Germinal center (tissue), 1 donor: ENCODE measurements at places on chromosomes 5 and 9.

- DNase-seq: peak; percentile 93
Measured at GRCh38 chr9:137236238-137236935, 4.7 kb upstream of the TUBB4B start.

DNA sequence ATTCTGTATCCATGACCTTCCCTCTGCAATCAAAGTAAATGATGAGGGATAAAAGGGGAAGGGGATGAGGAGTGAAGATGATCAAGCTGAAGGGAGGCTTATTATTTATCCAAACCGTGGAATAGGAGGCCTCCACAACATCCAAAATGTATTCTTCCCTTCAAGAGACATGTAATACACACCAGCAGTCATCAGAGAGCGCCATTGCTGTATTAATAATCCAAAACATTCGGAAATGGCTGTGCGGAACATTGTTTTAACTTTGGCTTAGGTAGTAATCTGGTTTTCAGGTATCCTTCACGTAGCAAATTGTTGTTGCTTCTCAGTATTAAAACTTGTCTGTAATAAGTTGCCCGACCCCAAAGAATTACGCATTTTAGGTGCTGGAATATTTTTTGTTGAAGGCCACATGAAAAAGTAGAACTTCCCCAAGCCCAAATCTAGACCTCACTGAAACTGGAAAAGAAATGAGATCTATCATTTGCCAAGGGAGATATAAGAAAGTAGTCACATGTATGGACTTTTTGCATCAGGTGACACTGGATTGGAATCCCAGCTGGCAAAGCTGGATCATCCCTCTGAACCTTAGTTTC, 2.6 kb upstream of the BOD1 start:
- DNase-seq: peak; percentile 65

DNA sequence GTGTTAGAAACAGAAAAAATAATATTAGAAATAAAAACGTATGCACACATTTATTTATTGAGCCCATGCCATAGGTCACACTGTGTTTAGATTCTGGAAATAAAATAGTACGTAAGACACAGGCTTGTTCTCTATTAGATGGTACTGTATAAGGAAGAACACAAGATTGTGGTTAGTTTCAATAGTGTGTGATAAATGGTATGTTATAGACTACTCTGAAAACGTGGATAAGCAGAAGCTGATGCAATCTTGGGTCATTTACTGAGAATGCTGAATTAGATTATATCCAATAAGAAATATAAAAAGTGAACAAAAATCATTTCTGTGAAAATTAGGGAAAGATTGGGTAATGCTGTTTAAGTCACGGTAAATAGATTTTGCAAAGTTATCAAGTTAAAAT, 1456.4 kb upstream of the ACO1 start:
- no peak for DNase-seq

GRCh38 chr9:126523611-126524111, 90.1 kb upstream of the LMX1B start:
- DNase-seq: no peak

DNA sequence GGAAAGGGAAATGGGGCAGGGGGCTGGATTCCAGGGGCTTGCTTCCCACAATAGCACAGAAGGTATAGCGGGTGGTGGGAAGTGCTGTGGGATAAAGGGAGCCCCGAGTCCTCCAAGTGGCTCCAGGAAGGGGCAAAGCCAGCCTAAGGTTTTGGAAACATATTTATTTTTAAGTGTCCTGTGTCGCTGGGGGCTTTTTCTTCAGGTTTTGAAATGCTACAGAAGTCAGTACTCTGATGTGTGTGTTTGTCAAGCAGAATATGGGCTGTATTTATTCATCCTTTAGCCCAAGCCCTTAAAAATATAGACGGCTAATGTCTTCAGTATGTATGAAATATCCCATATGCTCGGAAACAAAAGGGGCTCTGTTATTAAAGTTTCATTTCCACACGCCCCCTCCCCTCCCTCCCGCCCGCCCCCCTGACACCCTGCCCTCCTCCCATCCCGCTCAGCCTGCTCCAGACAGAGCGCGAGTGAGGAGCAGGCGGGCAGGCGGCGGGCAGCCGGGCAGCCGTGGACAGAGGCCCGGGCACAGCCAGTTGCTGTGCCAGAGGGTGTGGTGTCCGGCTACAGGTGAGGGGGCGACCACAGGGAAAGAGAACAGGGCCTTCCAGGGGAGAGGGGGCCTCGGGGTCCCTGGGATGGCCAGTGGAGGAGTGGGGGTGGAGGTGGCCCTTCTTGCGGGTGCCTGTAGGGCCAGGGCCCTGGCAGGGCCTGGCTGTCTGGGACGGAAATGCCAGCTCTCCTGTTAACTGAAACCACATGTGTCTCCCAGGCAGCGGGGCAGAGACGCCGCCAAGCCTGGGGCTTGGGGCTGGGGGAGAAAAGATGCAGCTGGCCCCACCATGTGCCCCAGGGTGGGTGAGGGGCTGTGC, 39.6 kb upstream of the SYNPO start:
- no peak for DNase-seq

DNA sequence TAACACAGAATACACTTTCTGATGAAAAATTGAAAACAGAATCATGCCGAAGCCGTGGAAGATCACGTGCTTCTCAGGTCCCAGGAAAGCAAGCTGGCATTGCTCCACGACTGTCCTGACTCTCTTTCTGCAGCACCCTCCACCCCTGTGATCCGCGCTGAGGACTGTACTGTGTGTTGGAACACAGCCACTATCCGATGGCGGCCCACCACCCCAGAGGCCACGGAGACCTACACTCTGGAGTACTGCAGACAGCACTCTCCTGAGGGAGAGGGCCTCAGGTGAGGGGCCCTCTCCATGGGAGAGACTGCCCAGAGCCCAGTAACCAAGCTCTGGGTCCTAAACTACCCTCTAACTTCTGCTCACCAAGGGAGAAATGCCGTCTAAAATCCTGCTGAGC, 73.3 kb downstream of the CMYA5 start:
- DNase-seq: no peak

GRCh38 chr5:6206501-6206900, 171.8 kb downstream of the MED10 start:
- no peak for DNase-seq

DNA sequence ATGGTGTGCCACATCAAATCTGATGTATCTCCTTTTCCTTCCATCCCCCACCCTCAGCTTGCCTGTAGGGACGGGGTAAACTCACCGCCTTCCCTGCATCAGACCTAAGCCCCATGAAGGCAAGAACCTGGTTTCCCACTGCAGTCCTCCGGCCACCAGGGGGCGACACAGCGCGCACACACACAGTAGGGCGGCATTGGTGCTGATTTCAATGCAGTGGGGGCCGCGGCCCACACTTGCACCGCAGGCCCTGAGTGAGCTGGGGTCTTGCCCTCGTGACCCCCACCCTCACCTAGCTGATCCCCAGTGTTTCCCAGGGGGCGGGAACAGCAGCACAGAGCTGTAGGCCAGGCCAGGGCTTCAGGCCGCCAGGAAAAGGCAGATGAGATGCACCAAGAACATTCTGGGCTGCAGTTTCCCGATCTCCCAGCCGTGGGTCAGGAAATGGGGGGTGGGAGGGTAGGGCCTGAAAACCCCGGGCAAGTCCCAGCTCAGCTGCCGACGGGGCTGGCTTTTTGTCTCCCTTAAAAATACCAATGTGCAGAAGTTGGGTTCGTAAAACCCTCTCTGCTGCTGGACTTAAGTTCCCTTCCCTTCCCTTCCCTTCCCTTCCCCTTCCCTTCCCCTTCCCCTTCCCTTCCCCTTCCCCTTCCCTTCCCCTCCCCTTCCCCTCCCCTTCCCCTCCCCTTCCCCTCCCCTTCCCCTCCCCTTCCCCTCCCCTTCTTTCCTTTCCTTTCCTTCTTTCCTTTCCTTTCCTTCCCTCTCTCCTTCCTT, 19.5 kb downstream of the FAM163B start:
- no peak for DNase-seq

DNA sequence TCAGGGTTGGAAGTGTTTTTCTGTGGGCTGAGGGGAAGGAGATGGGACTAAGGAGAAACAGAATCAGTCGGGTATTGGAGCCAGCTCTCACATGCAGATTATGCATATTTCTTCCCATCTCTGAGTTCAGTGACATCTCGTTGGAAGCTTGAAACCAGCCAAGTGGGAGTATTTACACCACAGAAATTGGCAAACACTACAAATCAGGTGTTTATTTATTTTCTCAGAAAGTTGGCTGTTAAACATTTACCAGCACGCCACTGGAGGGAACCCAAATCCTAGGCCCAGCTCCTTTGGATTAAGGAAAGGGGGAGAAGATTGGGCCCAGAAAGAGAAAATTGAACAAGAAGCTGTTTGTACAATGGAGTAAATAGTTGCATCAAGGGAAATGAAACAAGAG, 72.1 kb upstream of the PITX1 start:
- DNase-seq: no peak

GRCh38 chr5:3590967-3591900, 4.4 kb upstream of the IRX1 start:
- no peak for DNase-seq
